ENCODE measurements at places on chromosomes 6 and 20.

DNA sequence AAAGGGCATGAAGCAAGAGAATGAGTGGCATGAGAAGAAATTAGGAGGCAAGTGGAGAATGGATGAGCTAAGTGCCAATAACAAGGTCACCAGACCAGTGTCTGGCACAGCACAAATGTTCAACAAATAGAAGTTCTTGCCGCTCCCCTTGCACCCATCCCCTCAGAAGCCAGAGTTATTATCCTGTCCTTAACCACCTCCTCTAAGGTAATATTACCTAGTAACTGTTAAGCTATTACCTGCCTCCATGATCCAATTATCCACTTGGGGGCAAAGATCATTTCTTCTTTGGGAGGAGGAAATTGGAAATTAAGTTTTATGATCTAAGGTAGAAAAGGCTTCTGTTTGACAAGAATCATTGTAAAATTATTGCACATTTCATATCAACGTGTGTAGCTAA lies 133.8 kb downstream of the FOXA2 start:
- DNase-seq, result no peak

- DNase-seq, result peak; percentile 95
These were observed 699.0 kb upstream of the CITED2 start for GRCh38 chr6:140073456-140073855.

DNA sequence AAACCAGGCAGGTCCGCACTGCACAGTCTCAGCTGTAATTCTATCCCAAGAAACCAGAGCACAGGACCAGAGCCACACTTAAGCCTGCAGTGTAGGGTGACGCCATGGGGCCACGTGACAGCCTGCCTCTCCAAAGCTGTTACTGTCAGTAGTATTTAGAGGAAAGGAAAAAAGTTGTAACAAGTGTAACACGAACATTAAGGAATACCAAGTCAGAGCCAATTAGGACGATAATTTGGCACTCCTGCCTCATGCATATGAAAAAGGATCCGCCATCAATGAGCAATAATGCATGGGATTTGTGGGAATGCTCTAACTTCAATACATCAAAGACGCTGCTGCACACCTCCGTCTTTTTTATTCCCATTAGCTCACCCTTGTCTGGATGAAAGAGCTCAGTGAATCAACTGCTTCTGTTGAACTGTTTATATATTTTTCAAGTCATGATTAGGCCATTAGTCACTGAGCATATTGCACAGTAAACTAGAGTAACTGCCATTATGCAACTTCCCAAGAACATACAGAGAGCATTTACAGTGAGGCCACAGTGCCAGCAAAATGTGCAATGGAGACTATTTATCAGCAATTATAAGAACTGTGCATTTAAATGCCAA lies 79.9 kb downstream of the ATXN1 start:
- DNase-seq, result peak; percentile 97

- DNase-seq, result no peak
These were observed 269.3 kb downstream of the DLL1 start for GRCh38 chr6:170021579-170021978.

DNA sequence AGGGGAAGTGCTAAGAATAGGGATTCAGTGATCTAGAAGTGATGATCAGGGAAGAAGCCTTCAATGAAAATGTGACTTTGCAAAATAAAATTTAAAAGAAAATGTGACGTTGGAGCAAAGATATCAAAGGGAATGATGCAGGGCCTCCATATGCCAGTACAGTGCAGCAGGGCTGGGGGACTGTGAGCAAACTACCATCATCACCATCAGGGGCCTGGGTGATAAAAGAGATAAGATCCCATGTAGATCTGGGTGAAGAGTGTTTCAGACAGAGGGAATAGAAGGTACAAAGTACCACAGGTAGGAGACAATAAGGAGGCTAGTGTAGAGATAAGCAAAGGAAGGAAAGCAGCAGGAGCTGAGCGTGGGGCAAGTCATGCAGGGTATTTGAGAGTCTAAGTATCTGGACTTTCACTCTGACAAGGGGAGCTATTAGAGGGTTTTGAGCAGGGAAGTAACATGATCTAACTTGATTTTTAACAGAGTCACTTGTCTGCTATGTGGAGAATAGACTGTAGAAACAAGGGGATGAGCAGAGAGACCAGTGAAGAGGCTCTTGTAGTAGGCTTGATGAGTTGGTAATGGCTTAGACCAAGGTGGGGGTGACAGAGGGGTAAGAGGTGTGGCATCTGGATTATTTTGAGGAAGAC lies 295.6 kb downstream of the ZFAND3 start:
- no peak for DNase-seq

DNA sequence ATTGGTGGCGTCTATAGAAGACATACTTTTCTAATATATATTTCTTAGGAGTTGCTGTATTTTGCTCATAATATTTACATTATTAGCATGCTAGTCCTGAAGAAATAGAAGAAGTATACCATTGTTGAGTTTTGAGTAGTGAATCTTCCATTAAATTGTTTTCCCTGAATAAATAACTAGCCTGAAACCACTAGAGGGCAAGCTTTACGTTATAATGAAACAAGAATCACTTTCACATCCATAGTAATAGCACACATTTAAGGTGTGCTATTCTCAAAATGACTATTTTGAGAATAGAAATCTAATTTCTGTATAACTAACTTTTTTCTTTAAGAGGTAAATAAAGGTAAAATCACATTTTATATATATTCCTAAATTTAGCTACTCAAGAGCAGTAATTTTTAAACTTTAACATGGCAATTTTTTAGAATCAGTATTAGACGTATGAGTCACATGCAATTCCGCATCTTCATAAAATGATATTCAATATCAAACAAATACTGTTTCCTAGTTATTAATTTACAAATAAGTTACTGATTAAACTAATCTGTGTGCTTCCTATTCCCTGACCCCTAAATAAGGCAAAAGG lies 213.2 kb upstream of the MANEA start:
- peak; percentile 7 for DNase-seq

DNA sequence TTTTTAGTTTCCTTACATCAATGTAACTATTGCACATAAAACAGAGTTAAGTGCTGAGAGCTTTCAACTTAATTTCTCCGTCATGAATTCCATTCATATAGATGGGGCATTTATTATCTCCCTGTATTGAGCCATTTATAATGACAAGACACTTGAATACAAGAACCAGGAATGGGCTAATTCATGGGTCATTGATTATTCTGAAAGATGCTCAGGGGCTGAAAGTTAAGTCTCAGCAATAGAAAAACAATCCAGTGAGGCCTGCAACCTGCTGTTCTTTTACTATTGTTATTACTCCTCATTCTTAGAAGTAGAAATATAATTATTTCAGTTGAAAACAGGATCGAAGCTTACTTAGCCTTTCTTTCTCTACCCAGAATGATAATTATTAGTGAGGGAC lies 307.7 kb downstream of the MMUT start:
- DNase-seq, result no peak

DNA sequence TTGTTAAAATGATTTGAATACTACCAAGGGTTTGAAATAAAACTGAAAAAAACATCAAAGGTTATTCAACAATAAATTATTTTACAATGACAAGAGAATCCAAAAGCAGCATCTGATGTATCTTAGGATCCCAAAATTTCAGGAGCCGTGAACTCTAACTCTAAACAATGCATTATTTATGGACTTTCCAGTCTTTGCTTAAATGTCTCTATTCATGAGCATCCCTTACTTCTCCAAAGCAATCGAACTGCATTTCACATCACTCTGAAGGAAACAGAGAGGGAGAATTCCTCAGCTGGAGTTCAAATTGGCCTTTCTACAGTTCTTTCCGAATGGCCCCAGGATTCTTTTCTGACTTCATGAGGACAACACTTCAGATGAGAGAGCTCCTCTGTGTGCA lies 229.1 kb downstream of the CBLN4 start:
- DNase-seq, result no peak

- no peak for DNase-seq
These were observed 43.3 kb downstream of the SLC13A3 start for GRCh38 chr20:46607849-46608497.

- peak; percentile 44 for DNase-seq
These were observed 104.0 kb downstream of the ISM1 start for GRCh38 chr20:13325033-13325432.

DNA sequence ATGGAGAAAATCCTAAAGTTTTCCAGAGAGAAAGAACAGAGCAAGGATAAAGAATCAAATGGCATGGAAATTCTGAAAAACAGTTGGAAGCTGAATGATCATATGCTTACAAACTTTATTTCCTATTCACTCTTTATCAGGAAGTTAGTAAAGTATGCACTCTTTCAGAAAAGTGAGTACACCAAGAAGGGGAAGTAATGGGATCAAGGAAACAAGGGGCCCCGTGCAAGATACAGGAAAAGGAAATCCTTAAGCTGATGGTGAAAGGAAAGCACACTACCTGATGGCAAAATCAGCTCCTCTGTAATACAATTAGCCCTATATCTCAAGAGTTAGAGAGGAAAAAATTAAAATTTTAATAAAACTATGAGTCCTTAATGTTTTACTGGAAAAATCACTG lies 14.0 kb downstream of the CALHM6 start:
- no peak for DNase-seq

- no peak for DNase-seq
These were observed 133.2 kb downstream of the NFATC2 start for GRCh38 chr20:51409192-51409880.

GRCh38 chr6:127997496-127998164 lies 96.8 kb upstream of the THEMIS start:
- DNase-seq, result no peak

- DNase-seq, result no peak
These were observed 52.4 kb downstream of the QKI start for GRCh38 chr6:163466839-163467390.

GRCh38 chr6:138410972-138411880 lies 7.2 kb downstream of the HEBP2 start:
- DNase-seq, result peak; percentile 76

GRCh38 chr6:126427713-126428112 lies 87.8 kb downstream of the CENPW start:
- no peak for DNase-seq

GRCh38 chr20:38406476-38406875 lies 28.7 kb downstream of the SNHG17 start:
- no peak for DNase-seq

- DNase-seq, result no peak
These were observed 25.1 kb downstream of the LOC128125822 start for GRCh38 chr6:63597141-63598048.

DNA sequence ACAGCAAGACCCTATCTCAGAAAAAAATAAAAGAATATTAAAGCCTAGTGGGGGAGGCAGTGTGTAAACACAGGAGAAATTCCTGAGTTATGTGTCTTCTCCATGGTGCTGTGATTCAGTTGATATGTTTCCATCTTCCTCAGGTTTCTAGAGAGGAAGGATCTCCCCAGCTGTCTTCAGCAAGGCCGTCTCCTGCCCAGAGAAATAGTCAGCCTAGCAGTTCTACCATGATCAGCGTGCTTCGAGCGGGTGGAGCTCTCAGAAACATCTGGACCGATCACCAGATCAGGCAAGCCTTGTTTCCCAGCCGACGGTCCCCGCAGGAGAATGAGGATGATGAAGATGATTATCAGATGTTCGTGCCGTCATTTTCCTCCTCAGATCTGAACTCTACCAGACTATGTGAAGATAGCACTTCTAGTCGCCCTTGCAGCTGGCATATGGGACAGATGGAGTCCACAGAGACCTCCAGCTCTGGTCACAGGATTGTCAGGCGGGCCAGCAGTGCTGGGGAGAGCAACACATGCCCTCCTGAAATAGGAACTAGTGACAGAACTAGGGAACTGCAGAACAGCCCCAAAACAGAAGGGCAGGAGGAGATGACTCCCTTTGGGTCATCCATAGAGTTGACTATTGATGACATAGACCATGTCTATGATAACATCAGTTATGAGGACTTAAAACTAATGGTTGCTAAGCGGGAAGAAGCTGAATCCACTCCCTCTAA lies 34.9 kb upstream of the MTHFD1L start:
- no peak for DNase-seq

GRCh38 chr6:47200536-47201334 lies 109.0 kb downstream of the TNFRSF21 start:
- peak; percentile 24 for DNase-seq

DNA sequence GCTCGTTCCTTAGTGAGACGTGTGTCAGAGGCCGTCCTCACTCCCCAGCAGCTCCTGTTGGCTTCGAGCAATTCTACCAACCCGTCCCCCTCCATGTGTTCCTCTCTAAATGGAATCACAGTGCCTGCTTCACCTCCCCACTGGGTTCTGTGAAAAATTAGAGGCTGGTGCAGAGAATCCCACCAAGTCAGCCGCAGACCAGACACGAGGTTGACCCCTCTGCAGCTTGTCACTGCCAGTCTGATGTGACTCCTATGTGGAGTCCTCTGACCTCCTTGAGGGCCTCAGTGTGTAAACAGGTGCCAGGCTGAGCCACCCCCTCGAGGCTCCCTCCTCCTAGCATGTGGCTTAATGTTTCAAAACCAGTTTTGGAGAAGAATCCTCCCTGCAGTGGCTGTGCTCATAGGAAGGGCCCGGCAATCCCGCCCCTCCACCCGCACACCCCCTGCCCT lies 12.6 kb upstream of the IRF4 start:
- no peak for DNase-seq

GRCh38 chr6:110331390-110331789 lies 26.8 kb downstream of the METTL24 start:
- no peak for DNase-seq

Measured in mesenchymal stem cell (in vitro differentiated cells and primary cell).